ENCODE measurements at places on chromosomes 1 and 21.

DNA sequence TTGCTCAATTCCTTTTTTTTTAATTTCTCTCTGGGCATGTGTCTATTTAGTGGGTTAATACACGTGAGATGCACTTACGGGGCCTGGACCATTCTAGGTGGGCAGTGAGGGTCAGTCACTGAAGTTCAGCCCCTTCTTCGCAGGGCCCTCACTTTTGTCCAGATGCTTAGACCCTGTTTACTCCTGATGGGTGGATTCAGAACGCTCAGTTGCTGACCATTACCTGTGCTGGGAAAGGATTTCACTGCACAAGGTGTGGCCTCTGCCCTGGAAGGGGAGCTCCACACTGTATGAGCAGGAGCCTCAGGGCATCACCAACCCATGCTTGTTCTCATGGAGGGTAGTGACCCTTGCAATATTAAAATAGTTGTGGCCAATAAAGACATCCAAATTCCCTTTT lies 4.5 kb downstream of the PRAMEF12 start:
- DNase-seq = no peak

GRCh38 chr1:65198096-65198495 lies 50.1 kb downstream of the AK4 start:
- DNase-seq = no peak

DNA sequence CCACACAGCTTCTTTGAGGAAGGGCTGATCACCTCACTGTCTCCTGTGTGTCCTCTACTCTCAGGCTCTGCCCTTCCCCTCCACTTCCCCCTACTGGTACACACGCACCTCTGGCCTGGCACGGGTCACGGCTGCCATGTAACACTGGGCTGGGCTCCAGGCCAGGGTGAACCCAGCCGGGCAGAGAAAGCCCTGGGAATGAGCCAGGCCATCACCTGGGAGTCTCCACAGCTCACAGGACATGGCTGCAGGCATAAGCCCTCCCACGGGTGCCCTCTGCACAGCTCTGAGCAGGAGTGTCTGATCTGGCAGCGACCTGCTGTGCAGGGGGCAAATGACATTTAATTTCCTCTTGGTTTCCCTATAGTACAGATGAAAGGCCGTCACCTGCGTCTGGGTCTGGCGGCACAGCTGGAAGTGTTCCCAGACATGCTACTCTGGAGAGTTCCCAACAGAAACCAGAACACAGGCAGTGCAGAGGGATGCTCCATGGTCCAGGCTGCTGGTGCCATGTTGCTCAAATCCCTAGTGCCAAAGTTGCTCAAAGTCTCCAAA lies 61.2 kb downstream of the ERI3 start:
- DNase-seq = no peak

DNA sequence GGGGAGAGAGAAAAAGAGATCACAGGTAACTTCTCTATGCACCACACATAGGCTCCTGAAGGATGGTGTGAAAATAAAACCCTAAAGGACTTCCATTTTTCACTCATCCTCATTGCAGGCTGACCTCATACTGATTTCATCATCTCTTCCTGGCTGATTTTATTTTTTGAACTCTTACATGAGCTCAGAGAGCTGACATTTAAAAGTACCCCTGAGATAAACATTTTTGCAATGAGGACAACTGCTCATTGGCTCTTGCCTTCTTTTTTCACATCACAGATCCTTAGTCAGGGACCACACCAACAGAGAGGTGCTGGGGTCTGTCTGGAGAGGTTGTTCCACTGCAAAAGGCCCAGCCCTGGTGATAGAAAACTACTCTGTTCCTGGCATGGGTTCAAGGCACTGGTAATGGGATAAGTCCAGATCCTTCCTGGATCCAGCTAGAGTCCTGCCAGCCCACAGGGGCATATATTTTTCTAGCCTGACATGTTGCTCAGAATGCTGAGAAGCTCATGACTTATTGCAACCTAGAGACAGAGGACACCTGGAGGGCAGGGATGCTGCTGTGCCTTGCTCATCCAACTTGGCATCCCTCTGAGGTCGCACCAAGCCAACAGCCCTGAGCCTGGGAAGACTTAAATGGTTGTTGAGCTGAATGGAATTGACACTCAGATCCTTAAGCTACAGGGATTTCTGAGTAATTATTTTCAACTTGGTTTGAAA lies 360.0 kb downstream of the HHAT start:
- no peak for DNase-seq

- no peak for DNase-seq
These were observed 3.3 kb upstream of the ATP1A4 start for GRCh38 chr1:160148121-160148520.

DNA sequence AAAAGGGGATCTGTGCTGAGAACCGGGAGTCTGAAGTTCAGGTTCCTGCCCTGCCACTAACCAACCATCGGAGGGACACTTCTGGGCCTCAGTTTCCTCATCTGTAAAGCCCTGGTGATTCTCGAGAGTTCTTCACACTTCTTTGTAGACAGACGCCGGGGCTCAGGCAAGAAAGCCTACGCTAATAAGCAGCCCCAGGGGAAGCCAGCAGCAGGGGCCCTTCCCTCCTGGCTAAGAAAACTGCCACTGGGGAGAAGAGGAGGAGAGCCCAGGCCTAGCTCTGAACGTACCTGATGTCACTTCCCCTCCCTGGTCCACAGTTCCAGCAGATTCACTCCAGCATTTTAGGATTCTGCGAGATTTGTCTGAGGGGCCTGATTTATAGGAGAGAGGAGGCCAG lies 76.0 kb downstream of the CAMK2N1 start:
- DNase-seq = no peak

DNA sequence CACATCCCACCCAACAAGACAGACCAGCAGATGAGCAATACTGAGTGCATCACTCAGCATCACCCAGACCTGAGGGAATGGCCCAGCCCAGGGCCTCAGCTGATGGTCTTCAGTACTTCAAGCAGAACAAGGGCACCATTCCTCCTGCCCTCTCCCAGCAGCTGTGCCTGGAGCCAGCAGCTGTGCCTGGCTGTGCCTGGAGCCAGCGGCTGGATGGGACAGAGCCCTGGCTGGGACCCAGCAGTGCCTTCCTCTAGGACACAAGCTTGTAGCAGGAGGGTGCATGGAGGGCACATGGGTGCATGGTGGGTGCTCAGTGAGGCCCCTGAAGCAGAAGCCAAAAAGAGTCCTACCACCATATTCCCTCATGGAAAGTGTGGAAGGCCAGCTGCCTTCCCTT lies 583.8 kb downstream of the NPHP4 start:
- DNase-seq = no peak

GRCh38 chr1:191085121-191085520 lies 607.5 kb upstream of the BRINP3 start:
- no peak for DNase-seq

DNA sequence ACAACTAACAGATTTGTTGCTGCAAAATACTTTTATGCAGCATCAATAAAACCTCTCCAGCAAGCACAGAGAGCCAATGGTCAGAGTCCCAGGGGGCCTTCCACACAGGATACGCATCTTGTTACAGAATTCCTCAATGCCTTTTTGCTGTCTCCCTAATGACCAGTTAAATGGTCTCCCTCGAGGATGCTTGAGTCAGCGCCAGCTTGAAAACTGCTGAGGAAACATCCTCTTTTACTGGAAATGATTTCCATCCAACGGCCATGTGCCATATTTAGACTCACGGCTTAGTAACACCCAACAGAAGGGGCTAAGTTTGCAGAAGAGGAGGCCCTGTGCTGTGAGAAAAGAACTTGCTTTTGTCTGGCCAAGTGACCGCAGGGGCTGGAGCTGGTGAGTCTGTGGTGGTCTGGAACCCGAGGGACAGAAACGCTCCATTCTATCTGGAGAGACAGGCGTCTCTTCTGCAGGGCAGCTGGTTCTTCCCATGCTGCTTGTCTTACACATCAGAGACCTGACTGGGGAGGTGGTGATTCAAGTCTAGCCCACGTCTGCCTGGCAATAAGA lies 496.4 kb downstream of the SETD4 start:
- no peak for DNase-seq

DNA sequence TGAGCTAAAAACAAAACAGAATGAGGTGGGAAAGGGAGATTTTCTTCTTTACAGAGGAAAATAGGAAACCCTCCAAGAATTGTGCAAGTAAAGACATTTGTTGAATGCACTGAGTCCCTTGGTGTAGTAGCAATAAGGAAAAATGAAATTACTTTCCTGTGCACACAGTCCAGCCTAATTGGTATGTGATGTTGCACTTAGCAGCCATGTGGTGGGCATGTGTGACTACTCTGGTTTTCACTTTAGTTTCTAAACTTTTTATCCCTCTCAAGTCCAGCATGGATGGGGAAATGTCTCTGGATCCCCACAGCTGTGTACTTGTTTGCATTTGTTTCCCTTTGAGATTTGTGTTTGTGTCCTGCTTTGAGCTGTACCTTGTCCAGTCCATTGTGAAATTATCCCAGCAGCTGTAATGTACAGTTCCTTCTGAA lies 7.1 kb upstream of the AGO3 start:
- DNase-seq = no peak

DNA sequence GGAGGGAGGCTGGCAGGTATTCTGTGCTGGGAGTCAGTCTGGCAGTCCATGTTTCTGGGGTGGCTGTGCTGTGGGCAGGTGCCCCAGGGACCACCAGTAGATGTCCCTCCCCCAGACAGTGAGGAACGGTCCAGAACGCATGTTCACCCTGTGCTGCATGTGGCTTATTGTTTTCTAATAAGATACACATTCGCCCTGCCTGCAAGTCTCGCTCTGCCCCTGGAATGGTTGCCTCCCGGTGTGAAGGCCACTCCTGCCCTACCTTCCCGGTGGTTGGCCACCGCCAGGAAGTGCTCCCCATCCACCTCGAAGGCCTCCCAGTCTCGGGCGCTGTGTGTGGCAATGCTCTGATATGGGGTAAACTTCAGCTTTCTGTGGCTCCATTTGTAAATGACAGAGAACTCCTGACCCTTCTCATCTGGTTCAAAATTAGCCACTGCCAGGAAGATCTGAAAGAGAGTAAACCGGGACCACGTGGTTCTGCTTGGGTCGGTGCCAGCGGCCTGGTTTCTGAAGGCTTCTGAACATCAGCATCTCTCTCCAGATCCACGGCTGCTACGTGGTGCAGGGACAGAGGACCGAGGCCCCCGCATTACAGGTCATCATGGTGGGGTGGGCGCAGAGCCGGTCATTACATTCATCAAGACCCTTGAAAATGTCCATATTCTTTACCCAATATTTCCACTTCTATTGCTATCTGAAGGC lies 14.5 kb downstream of the KRTAP10-1 start:
- no peak for DNase-seq

- no peak for DNase-seq
These were observed 17.1 kb upstream of the PRRC2C start for GRCh38 chr1:171468120-171468750.

- no peak for DNase-seq
These were observed 5.8 kb downstream of the KIAA1614 start for GRCh38 chr1:180918519-180918918.

DNA sequence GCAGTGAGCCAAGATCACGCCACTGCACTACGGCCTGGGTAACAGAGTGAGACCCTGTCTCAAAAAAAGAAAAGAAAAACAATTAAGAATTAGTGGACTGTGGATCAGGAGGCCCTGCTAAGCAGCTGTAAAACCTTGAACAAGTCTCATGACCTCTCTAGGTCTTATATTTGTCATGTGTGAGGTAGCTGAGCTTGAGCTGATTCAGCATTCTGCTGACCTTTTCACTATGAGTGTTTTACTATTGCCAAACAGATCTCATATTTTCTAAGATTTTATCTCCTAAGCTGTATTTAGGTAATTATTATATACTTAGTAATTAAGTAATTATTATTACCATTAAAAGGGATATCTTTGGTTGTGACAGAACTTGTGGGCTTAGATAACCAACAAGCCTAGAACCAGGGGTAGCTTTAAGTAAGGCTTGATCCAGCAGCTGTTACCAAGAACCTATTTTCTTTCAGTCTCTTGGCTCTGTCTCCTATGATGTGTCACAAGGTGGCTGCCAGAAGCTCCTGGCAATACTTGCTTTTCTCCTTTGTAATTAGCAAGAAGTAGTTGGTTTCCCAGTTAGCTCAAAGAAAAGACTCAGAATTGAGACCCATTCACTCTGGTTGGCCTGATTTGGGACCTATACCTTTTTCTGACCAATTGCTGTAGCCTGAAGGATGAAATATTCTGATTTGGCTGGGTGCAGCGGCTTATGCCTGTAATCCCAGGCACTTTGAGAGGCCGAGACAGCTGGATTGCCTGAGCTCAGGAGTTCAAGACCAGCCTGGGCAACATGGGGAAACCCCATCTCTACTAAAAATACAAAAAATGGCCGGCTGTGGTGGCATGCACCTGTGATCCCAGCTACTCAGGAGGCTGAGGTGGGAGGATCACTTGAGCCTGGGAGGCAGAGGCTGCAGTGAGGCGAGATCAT lies 8.5 kb upstream of the ZC3H12A start:
- DNase-seq = no peak

DNA sequence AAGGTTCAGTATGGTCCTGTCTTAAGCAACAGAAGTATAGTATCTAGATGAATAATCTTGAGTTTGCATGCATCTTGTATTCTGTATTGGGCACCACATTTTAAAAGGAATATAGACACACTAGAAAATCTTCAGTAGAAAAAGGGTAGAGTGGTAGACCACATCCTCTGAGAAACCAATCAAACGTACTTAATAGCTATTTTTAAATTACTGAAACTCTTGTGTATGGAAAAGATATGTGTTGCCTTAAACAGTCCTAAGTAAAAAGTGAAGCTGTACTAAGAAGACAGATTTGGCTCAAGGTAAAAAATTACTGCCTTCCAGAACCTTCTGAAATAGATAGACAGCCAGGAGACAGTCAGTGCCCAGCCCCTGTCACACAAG lies 3.1 kb downstream of the CTXND2 start:
- DNase-seq = no peak

- no peak for DNase-seq
These were observed 7.9 kb upstream of the A3GALT2 start for GRCh38 chr1:33328817-33329216.

DNA sequence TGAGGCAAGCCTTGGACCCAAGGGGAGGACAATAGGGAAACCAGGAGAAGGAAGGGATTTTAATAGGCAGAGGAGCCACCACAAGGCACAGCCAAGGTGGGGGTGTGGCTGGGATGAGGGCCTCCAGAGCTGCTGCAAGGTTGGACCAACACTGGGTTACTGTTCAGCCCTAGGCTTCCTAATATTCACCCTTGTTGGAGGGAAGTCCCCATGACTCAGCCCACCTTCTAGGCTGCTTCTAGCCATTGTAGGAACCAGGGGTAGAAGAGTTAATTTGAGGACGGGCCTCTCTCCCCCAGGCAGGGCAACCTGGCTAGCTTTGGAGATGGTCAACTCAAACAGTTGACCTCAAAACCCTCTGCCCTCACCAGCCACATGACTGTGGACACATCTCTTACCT lies 59.5 kb downstream of the KCNN3 start:
- DNase-seq = no peak
